ENCODE measurements at places on chromosomes 16 and 17. TPM values are rescaled to one million over a fixed set of nuclear protein-coding genes. Genes with fewer than 3 reads are reported as not detected.
A peak's percentile ranks its signal among the peaks of the same experiment; 100 is the strongest.

GRCh38 chr17:38870259-38871165 lies 654 bp downstream of the LASP1 start:
- peak overlapping the region; percentile 96 for H3K27ac ChIP-seq
- peak; percentile 68 for DNase-seq
- H3K4me1 ChIP-seq: no peaks in the 10 kb centered on the region
- H3K36me3 ChIP-seq: no peaks in the 10 kb centered on the region
- no peaks in the 10 kb centered on the region for H3K27me3 ChIP-seq
- peak overlapping the region; percentile 88 for H3K4me3 ChIP-seq

GRCh38 chr16:54165912-54166865 lies 120.4 kb downstream of the IRX3 start:
- H3K36me3 ChIP-seq: no peaks in the 10 kb centered on the region
- peak overlapping the region; percentile 17 for H3K27ac ChIP-seq

- H3K36me3 ChIP-seq: no peaks in the 10 kb centered on the region
- no peaks in the 10 kb centered on the region for H3K27me3 ChIP-seq
- no peak overlapping the region for H3K27ac ChIP-seq
- H3K4me3 ChIP-seq: no peak overlapping the region
- no peaks in the 10 kb centered on the region for H3K4me1 ChIP-seq
These were observed 304.4 kb downstream of the FOXL1 start for GRCh38 chr16:86882586-86883280.

- H3K4me3 ChIP-seq: no peak overlapping the region
- H3K36me3 ChIP-seq: no peaks in the 10 kb centered on the region
- H3K27ac ChIP-seq: no peak overlapping the region
These were observed 154.3 kb downstream of the CPPED1 start for GRCh38 chr16:12649356-12649755.

DNA sequence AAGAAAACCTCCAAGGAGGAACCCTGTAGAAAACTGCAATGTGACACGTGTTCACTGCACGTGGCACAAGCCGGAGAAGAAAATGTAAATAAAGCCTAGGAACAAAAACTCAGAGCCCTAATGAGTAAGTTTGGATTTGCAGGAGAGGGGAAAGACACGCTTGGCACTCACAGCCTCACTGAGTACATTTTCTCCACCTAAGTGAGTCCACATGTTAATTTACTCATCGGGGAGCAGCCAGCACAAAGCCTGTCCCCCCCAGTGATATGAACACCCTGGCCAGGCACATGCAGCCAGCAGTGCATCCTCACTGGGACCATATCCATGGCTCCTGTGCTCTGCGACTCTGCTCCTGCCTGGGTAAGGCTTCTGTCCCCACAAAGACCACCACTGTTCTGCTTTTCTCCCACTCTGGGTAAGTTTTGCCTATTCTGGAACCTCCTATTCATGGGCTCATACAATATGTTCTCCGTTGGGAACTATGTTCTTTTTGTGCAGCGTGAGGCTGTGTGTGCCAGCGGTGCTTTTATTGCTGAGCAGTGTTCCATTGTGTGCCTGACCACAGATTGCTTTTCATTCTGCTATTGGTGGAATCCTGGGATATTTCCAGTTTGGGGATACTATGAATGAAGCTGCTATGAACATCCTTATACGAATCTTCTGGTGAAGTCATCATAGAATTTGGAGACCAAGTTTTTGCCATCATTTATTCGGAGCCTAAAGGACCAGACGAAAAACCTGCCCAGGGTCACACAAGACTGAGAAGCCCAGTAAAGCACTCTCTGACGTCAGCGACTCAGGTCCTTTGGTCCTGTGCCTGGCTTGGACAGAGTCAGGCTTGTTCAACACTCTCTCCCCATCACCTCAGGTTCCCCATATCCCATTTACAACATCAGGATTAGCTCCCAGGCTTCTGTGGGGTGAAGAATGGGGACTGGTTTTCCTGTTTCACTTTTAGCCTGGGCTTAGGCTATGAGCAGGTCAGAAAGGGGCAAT lies 53.3 kb downstream of the RNF112 start:
- no peak overlapping the region for H3K27ac ChIP-seq
- no peaks in the 10 kb centered on the region for H3K36me3 ChIP-seq
- no peak for DNase-seq
- H3K4me3 ChIP-seq: no peak overlapping the region
- H3K4me1 ChIP-seq: peaks cover 3% of the 10 kb centered on the region

DNA sequence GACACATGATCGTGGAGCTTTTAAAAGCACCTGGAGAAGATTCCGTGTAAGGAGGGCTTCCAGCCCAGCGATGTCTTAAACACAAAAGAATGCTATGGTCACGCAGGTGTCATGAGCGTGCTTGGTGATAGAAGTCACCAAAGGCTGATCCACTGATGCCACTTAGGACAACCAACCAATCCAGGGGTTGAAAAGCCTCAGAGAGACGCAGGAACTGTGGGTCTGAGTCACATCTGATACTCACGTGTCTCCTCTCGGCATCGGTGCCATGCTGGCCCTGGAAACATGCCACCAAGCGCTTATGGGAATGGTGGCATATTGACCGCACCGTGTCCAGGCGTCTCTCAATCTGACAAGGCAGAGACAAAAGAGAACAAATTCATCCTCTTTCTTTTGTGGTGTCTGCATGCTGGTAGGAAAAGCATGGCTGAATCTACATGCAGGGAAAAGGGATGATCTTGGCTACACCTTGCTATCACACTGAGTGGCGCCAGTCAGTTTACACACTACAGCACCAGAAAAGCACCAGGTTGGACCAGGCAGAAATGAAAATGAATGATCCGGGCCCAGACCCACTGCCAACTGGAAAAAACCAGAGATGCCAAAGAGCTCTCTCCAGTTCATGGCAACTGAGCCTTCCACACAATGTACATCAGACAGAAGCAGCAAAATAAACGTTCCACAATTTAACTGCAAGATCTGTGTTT lies 38.0 kb downstream of the ARHGAP17 start:
- no peak for DNase-seq
- H3K27me3 ChIP-seq: no peaks in the 10 kb centered on the region
- peaks cover 26% of the 10 kb centered on the region for H3K4me1 ChIP-seq
- no peak overlapping the region for H3K4me3 ChIP-seq
- no peaks in the 10 kb centered on the region for H3K36me3 ChIP-seq

GRCh38 chr17:7383742-7384488 lies 3.0 kb downstream of the TNK1 start:
- H3K4me3 ChIP-seq: no peak overlapping the region
- peaks cover 7% of the 10 kb centered on the region for H3K4me1 ChIP-seq

DNA sequence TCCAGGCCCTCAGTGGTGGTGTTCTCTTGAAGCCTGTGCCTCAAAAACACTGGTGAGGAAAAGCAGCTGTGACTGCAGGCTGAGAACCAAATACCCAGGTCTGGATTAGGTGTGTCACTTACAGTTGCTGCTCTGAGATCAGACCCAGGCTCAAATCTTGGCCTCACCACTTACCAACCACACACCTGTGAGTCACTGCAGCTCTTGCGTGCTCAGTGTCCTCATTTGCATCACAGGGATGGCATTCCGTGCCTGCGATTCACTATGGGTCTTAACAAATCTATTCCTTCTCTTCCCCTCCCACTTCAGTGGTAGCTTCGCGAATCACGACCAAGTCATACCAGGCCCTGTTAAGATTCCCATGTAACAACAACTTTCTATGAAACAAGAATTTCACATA lies 233.4 kb upstream of the HSBP1 start:
- no peaks in the 10 kb centered on the region for H3K27me3 ChIP-seq
- H3K4me1 ChIP-seq: no peaks in the 10 kb centered on the region
- no peak overlapping the region for H3K4me3 ChIP-seq
- no peak overlapping the region for H3K27ac ChIP-seq
- no peak for DNase-seq

DNA sequence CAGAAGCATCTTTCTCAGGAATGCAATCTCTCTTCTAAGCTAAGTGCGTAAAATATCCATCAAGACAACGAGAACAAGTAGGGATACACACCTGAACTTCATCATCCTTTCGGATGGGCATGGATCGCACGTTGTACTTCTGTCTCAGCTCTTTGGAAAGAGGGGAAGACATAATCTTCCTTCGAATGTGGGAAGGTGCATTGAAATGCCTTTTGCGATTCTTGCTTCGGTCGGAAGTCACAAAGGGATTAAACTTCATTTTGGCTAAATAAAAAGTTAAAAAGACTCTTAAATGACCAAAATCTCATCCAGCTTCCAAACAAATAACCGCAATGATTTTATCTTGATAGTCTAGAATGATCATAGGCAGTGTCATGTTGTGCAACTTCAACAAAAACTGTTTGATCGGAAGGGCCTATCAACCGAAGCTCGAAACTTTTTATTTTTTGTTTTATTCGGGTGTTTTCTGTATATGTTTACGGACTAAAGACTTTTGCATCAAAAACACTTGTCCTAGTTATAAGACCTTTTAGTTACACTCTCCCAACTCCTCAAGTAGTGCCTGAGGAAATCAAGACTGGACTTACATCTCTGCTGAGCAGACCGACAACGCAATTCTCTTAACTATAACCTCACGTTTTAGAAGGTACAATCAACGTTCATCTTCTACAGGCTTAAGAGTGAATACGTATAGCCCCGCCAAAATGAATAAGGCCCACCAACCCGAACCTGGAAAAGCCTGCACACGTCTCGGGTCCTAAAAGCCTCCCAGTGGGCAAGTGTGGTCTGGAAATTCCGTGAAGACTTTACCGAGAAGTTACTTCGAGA lies 727 bp downstream of the RPL26 start:
- H3K27me3 ChIP-seq: no peaks in the 10 kb centered on the region
- H3K27ac ChIP-seq: peak overlapping the region; percentile 48
- peak overlapping the region; percentile 92 for H3K4me3 ChIP-seq
- DNase-seq: no peak

DNA sequence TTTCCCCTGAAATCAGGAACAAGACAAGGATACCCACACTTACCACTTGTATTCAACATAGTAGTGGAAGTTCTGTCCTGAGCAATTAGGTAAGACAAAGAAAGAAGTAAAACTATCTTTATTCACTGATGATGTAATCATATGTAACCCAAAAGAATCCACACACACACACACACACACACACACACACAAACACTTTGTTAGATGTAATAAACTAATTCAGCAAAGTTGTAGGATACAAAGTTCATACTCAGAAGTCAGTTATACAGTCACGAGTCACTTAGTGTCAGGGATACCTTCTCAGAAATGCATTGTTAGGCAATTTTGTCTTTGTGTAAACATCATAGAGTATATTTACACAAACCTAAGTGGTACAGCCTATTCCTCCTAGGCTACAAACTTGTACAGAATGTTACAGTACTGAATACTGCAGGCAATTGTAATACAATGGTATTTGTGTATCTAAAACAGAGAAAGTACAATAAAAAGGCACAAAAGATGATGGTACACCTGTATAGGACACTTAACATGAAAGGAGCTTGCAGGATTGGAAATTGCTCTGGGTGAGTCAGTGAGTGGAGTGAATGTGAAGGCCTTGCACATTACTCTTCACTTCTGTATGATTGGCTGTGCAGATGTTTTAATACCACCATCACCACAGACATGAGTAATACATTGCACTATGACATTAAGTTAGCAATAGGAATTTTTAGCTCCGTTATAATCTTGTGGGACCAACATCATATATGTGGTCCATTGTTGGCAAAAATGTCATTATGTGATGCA lies 370.1 kb downstream of the ZFHX3 start:
- no peaks in the 10 kb centered on the region for H3K36me3 ChIP-seq
- no peaks in the 10 kb centered on the region for H3K27me3 ChIP-seq
- DNase-seq: no peak
- no peaks in the 10 kb centered on the region for H3K4me1 ChIP-seq
- H3K27ac ChIP-seq: no peak overlapping the region

DNA sequence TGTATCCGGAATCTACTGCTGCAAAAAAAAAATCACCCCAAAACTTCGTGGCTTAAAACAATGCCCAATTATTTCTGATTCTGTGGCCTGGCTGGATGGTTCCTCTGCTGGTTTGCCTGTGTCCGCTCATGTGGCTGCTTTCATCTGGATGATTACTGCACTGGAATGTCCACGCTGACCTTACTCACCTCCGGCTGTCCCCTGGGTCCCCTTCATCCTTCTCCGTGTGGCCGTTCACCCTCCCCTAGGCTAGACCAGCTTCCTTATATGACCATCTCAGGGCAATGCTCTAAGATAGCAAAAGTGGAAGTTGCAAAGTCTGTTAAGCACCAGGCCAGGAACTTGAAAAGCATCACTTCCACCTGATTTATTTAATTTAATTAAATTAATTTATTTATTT lies 31.4 kb upstream of the SPNS2 start:
- H3K36me3 ChIP-seq: no peaks in the 10 kb centered on the region
- H3K4me1 ChIP-seq: no peaks in the 10 kb centered on the region
- H3K27ac ChIP-seq: no peak overlapping the region
- H3K4me3 ChIP-seq: no peak overlapping the region

GRCh38 chr16:85902366-85903155 lies 3.6 kb downstream of the IRF8 start:
- no peak for DNase-seq
- H3K4me3 ChIP-seq: no peak overlapping the region
- H3K36me3 ChIP-seq: peaks cover 16% of the 10 kb centered on the region
- peaks cover 18% of the 10 kb centered on the region for H3K4me1 ChIP-seq

- H3K36me3 ChIP-seq: peaks cover 2% of the 10 kb centered on the region
- H3K4me3 ChIP-seq: no peak overlapping the region
- no peaks in the 10 kb centered on the region for H3K27me3 ChIP-seq
- no peak overlapping the region for H3K27ac ChIP-seq
These were observed 14.2 kb upstream of the NLRC3 start for GRCh38 chr16:3591436-3591803.

DNA sequence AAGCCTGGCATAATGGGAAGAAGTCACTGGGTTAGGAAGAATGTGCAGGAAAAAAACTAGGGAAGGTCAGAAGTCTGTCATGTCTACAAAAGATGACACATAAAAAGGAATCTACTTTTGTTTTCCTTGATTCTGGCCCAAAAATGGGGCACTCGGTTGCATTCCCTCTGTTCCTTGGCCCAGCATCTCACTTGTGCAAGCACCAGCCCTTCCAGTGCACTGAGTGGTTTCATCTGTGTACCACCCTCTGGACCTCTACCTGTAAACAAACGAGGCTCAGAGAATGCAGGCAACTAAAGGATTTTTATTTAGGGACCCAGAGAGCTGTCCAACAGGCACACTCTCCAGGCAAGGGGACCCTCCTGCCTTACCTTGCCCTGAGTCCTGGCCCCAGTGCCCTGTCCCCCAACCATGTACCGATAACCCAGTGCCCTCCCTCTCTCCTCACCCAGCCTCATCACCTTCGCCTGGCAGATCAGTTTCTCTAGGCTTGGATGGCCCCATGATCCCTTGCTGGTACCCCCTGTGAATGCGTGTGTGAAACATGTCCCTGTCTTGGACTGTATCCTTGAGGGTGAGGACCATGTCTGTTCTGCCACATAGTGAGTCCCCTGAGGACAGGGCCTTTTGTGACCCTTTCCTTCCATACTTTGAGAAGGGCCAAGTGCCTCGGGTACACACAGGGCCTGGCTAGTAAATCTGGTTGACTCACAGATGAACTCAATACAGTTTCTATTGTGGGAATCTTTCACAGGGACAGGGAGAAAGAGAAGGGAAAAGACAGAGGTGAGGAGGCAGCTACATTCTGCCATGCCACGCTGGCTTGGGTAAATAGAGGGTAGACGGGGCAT lies 13.3 kb downstream of the NXPH3 start:
- H3K4me1 ChIP-seq: no peaks in the 10 kb centered on the region
- no peak for DNase-seq
- no peaks in the 10 kb centered on the region for H3K36me3 ChIP-seq
- H3K27ac ChIP-seq: no peak overlapping the region

Gene KCNJ2
- 0.50 TPM for polyA plus RNA-seq

Gene ZDHHC1
- 0.53 TPM for polyA plus RNA-seq

Gene TMEM204
- polyA plus RNA-seq: 9.8 TPM

Gene GAS2L2
- not detected for polyA plus RNA-seq

Gene MYCBPAP
- not detected for polyA plus RNA-seq

Gene PRR35
- polyA plus RNA-seq: not detected

Gene ZNF747
- 6.2 TPM for polyA plus RNA-seq

Gene CNTNAP4
- 0.06 TPM for polyA plus RNA-seq

Gene LGALS9C
- 0.24 TPM for polyA plus RNA-seq

Gene EFCAB13
- 0.80 TPM for polyA plus RNA-seq

Gene FOXF1
- 1.2 TPM for polyA plus RNA-seq

Gene KRTAP4-1
- polyA plus RNA-seq: not detected

Gene KRT12
- not detected for polyA plus RNA-seq

All from liver (tissue), 10 donors.